ENCODE measurements at places on chromosomes 7 and 10.

- DNase-seq: no peak
These were observed 30.5 kb downstream of the CHST12 start for GRCh38 chr7:2433713-2434550.

DNA sequence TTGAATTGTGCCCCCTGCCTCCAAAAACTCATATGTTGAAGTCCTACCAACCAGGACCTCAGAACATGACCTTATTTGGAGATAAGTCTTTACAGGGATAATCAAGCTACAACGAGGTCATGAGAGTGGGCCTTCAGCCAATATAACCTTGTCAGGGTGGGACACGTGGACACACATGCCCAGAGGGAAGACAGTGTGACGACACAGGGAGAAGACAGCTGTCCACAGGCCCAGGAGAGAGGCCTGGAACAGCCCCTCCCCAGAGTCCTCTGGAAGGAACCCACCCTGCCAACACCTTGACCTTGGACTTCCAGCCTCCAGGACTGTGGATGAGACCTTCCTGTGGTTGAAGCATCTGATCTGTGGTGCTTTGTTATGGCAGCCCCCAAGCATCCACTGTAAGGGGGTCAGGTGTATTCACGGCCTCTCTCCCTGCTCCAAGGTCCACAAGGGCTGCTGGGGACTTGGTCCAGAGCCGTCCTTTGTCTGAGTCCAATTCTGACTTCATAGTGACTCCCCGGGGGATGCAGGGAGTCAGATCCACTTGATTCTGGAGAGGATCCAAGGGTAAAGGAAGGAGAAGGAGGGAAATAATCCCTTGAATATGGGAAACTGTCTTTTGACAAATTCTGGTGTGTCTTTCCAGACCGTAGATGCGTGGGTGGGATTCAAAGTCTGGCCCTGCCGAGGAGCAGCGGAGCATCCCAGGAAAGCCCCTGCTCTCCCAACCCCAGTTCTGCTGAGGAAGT is 7.0 kb downstream of the CALML3 start:
- no peak for DNase-seq

DNA sequence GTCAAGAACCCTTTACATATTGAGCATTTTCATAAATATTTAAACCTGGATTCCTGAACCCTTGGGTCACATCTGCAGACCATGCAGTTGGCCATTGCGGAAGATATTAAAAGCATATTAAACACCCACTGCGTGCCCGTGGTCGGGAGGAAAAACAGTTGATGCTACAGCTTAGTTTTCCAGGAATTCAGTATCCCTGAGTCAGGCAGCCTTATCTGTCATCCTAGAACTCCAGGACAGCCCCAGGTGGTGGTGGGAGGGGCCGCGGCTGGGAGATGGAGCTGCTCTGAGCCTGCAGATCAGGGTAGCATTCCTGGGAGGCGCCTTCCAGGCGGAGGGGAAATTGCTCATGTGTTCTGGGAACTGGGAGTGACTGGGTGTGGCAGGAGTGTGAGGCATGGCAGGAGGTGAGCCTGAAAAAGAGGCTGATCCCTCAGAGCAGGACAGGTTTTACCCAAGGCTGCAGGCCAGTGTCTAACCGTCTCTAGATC is 222.9 kb upstream of the SH2B2 start:
- no peak for DNase-seq

- DNase-seq: no peak
These were observed 71.1 kb upstream of the FZD1 start for GRCh38 chr7:91193141-91193540.

DNA sequence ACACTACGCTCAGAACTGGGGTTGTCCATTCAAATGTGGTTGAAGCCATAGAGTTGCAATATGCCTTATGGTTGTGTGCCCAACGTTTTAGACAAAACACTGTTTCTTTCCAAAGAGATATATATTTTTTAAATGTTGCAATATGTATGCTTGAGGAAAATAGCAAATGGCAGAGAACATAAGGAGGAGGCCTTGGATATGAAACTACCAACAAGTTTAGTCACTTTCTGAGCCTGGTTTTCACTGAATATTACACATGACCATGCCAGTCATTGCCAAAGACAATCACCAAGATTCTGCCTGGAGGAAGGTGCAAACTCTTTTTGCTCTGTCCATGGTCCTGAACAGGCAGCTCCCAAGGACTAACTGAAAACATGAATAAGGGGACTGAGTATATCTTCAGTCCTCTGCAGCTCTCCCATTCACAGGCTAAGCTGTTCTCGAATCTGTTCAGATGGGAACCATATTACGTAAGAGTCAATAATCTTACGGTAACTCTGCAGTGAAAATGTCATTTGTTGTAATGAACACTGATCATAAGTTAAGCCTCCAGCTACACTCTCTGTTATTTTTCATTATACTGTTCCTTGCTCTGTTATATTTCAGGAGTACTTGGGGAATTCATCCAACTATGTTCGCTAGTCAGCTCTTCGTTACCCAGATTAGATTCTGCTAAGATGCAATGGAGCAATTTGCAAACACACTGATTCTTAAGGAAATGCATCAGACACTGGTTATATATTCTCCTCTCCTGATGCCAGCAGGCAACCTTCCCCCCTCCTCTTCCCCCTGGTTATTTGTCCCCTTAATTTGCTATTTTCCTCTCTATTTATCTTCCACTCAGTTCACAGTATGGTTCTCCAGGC is 90.7 kb upstream of the C1QL3 start:
- no peak for DNase-seq

DNA sequence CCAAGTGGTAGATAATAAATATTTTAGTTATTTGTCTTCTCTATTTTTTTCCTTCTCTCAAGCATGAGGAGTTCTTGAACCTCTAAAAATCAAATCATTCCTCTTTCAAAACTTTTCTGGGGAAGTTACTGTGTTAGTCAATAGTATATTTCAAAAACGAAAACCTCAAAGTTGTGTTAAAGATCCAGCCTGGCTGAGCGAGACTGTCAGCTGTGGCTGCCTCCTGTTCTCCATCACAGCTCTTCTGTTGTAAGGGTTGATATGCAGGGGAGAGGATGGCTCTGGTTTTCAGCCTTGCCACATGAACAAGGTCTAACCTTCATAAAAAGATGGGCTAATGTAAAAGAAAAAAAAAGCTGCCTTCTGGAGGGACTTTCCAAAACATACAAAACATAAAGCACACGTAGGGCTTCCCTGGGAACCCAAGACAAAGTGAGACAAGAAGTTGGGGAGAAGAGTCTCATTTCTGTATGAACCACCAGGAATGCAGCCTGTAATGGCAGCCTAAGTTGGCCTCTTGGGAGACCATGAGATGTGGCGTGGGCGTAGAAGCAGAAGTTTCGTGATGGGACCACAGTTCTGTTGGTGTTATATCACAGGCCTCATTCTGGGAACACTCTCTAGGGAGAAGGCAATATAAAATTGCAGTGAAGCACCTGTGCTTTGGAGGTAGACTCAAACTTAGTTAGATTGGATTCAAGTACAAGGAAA is 77.9 kb upstream of the FHIP2A start:
- no peak for DNase-seq

- no peak for DNase-seq
These were observed 33.5 kb downstream of the HTRA1 start for GRCh38 chr10:122494833-122495232.

DNA sequence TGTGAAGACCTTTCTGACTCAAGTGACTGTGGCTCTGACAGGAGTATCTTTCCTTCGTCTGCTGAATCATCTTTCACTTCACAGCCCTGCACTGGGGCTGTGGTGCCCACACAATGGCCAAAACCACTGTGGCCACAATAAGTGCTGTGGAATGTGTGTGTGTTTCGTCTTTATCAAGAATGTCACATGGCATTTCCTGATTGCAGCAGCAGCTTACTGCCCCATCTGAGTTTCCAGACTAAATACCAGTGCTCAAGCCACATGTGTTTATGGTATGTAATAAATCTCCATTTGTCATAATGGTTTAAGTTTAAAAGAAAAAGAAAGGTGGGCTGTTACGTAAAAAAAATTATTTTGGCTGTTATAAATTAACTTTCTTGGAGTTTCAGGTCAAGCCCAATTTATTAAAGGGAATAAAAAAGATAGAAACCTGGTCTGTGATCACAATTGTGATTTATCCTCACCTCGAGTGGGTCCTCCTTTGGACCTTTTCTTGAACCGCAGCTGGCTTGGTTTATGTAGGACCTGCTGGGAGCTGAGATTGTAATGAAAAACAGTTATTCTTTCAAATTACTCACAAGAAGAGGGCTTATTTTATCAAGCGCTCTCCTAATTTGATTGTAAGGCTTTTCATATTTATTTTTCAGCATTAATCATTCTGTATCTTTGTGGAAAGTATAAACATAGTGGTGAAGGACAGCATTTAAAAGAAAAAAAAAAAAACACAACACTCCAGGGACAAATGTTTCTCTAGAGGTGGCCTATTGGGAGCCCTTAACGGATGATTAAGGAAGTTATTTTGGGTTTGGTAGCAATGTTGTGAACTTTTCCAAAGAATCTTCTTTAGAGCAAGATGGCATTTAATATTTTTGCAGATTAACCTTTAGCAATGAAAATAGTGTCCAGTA is 116.2 kb downstream of the LRMDA start:
- DNase-seq: no peak

- DNase-seq: no peak
These were observed 12.4 kb upstream of the CAMK2G start for GRCh38 chr10:73886661-73887293.

DNA sequence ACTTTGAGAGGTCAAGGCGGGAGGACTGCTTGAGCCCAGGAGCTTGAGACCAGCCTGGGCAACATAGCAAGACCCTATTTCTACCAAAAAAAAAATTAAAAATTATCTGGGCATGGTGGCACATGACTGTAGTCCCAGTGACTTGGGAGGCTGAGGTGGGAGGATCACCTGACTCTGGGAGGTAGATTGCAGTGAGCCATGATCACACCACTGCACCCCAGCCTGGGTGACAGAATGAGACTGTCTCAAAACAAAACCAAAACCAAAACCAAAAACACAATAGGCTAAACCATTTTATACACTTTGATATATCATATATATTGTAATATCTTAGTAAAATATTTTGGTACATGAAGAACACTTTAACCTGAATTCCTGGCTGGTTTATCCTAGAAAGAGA is 101.6 kb downstream of the RAPGEF5 start:
- no peak for DNase-seq

GRCh38 chr10:35210961-35211360 is 84.3 kb downstream of the CREM start:
- DNase-seq: no peak

- DNase-seq: peak; percentile 44
These were observed 15.5 kb upstream of the CRTAC1 start for GRCh38 chr10:98045785-98046389.

- peak; percentile 67 for DNase-seq
These were observed at the start of gene PRTFDC1 for GRCh38 chr10:24952143-24952706. TSS of gene PRTFDC1 (minus strand) at chr10:24952606. CDS start at chr10:24952575, 31 bp downstream.

- DNase-seq: no peak
These were observed 92.3 kb downstream of the CCDC7 start for GRCh38 chr10:32538256-32538655.

DNA sequence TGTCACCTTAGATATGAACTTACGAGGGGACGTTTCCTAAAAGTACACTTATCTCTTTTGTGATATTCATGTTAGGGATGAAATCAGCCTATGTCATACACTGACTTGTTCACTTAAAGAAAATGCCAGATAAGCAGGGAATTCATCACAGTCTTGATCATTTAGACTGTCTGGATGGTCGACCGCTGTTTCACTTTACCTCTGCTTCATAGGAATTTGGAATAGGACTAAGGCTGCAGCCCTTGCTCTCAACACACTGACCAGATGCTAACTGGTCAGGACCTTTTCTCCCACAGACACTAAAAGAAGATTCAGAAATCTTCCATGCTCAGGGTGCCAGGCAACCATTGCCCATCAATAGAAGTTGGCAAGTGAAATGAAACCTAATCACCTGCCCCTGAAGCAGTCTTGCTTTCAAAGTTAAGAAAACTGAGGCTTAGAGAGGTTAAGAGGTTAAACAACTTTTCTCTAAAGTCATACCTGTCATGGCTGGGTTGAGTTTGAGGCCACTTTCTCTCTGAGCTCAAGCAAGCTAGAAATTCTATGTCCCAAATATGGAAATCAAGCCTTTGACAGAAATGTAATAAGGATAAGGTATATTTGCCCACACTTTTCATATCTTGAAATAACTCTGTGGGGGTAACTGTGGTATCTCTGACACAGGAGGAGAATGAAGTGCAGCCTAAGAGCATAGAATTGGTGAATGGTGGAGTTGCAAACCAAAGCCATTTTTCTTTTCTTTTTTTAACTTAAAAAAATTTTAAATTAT is 77.1 kb downstream of the MAP3K8 start:
- no peak for DNase-seq

DNA sequence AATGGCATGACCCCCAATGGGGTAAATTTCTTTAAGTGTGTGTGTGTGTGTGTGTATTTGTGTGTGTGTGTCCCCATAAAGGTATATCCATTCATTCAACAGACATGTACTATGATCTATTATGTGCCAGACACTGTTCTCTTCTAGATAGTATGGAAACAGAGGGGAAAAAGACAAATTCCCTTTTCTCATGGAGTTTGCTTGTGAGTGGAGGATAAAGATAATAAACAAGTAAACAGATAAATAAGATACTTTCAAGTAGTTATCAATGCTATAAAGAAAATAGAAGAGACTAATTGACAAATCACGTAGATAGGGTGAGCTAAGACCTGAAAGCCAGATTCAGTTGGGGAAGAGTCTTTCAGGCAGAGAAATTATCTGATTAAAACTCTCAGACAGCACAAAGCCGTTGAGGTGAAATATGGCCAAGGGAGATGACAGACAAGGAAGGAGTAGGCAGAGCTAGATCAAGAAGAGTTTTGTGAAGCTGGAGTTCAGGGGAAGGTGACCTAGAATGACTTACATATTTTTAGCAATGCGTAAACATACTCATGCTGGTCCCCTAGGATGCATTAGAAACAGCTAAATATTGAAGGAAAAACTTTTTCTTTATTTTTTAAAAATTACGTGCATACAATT is 45.2 kb upstream of the DMTF1 start:
- no peak for DNase-seq

GRCh38 chr10:23094786-23095403 is 484 bp upstream of the MSRB2 start:
- no peak for DNase-seq

DNA sequence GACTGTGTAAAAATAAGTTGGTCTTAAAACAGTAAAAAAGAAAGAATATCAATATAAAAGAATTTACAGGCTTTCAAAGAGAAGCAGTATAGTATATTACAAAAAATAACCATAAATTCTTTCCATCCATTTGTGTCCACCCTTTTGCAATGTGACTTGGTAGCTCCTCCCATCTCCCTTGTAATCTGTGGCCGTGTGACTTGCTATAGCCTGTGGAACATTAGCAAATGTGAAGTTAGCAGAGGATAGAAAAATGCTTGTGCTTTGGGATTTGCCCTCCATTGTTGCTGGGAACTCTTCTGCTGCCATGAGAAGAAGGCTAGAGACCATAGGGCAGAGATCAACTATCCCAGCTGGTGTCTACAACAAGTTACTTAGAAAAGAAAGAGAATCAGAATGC is 30.2 kb downstream of the KLHL7 start:
- no peak for DNase-seq

DNA sequence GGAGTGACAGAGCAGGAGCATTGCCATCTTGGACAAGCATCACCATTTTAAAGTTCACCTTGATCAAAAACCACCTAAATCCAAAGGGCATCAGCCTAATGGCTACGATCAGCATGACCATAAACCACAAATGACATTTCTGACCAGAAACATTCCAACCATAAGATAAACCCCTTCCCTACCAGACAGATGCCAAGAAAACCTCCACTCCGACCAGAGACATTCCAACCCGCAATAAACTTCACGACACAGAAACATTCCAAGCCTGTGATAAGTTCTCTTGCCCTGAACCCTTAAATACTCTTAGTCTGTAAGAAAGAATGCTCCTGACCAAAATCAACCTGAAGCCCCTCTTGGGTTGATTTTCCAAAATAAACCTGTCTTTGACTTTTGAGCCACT is 606.9 kb downstream of the POM121L12 start:
- no peak for DNase-seq
